ENCODE measurements at places on chromosomes 7 and 10.

DNA sequence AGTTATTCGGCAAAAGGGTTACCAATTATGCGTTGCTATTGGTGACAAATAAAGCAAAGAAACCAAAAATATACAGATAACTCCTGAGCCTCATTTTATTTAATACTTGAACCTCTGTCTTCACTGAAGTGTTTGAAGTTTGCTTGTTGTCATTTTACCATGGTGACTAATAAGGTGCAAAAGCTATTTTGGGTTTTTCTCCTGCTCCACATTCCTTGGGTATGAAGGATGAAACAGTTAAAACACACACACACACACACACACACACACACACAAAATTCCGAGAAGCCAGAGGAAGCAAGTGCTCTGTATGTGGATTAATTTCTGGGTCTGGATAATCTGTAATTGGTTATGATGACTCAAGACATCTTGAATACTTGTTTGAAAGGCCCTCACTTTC is 246.5 kb downstream of the COBL start:
- no peak for DNase-seq

DNA sequence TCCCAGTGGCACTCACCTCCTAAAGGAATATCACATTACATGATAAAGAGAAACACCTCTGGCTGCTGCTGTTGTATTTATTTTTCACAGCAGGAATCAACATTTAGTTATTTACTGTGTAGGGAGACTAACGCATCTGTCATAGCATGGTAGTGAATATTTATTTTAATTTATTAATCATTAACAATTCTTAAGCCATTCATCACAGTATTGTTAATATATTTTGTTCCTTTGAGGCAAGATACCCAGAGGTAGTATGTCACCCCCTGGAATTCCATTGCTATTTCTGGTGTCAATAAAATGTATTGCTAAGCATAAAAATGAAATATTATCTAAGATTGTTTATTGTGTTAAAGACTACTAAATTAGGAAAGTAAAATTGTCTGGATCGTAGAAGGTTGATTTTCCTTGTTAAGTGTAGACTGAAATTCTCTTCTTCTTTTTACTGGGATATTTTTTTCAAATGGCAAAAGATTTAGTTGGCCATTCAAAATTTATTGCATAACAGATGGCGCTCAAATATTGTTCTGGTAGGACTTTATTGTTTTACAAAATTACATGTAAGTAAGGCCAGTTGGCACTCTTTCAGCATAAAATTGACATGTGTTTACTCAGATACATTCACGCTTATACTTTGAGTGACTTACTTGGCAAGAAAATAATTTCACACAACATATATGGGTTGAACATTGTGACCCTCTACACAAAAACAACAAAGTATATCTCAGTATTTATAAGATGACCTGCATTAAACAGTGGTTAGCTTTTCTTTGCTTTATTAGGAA is 1358.7 kb upstream of the SORCS1 start:
- DNase-seq: no peak

- DNase-seq: no peak
Observed at GRCh38 chr10:34137201-34137600, 677.9 kb downstream of the PARD3 start.

- no peak for DNase-seq
Observed at GRCh38 chr7:158394936-158395335, 192.7 kb downstream of the PTPRN2 start.

DNA sequence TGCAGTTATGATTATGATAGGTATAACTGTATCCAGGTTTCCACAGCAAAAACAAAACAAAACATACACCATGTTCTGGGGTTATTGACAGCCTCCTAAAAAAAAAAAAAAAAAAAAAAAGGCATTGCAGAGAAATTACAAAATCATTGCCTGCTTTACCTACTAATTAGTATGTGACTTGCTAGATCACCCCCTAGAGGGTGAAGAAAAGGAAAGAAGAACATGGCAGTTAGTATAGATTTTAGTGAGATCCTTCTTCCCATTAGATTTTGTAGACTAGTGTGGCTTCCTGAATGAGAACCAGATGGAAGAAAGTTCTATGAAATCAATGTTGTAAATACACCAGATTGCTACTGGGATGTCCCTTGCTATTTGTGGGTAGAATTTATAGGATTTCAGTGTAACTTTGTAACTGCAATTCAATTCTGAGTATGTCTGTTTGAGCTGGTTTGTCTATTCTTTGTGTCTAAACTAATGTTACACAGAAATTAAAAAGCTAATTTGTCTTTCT is 24.0 kb upstream of the AGBL3 start:
- no peak for DNase-seq

DNA sequence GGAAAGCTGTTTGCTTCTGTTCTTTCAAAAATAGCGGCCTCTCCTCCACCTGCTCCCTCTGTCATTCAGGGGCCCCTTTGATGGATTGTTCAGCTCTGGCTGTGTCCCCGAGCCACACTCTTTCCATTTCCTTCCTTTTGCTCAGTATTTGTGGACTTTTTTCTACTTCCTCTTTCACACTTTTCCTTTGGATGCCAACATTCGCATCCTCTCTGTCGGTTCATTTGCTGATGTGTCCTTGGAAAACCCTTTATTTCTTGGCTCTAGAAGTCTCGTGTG is 11.7 kb upstream of the PWWP2B start:
- DNase-seq: no peak

GRCh38 chr10:60031183-60031582 is 124.8 kb upstream of the CCDC6 start:
- no peak for DNase-seq

GRCh38 chr7:79046061-79046460 is 407.4 kb downstream of the MAGI2 start:
- no peak for DNase-seq

- no peak for DNase-seq
Observed at GRCh38 chr7:80403686-80404241, 108.1 kb downstream of the GNAT3 start.

GRCh38 chr10:62230344-62231121 is 38.1 kb downstream of the RTKN2 start:
- DNase-seq: no peak

GRCh38 chr10:4028854-4029583 is 244.0 kb upstream of the KLF6 start:
- DNase-seq: no peak

- DNase-seq: no peak
Observed at GRCh38 chr7:66503551-66504031, 125.1 kb upstream of the KCTD7 start.

DNA sequence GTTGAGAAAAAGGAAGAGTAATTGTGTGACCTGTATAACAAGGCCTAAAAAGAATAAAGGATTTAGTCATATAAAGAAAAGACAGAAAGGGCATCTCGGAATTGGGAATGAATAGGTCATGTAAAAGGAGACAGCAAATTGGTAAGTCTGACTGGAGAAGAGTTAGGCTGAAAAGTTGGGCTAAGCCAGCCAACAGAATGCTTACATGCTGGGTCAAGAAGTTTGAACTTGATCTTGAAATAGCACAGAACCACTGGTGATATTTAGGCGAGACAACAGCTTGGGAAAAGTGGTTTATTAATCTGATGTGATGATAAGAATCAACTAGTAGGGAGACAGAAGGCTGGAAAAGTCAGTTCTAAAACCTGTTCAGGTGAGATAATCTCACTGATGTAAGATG is 4.8 kb downstream of the IDE start:
- no peak for DNase-seq

DNA sequence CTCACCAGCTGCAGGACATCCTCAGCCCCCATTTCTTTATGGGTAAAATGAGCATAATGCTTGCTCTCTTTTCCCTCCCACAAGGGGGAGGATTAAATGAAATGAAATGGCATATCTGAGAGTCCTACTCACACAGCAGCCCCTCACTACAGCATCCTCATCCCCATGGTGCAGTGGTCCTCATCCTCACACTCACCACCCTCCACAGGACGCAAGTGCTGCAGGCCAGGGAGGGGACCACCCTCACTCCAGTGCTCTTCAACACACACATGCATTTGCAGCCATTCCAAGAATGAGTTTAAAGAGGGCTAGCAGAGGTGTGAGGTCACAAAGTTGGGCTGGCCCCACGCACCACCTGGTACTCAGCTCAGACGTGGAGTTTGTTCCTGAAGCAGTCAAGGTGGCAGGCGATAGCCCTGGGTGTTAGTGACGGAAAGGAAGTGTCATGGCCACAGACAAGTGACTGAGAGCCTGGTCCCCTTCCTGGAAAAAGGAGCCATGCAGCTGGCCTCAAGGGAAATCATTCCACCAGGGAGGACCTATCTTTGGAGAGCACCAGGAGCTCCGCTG is 234.0 kb downstream of the TNS3 start:
- DNase-seq: no peak

DNA sequence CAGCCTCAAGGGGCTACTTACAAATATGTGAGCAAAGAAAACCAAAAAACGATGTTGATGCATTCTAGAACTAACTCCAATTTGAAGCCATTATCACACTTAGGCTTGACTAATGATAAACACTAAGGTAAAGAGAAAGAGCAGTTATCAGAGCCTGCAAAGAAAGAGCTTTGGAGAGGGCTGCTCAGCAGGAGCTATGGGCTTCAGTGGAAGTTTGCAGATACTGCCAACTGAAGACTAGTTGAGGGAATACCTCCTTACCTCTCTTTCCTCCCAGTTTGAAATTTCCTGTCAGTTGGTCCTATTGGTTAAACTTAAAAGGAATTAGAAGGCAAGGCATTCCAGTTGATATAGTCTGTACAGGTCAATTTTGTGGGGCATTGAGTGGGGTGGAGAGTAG is 498.1 kb upstream of the POT1 start:
- no peak for DNase-seq

GRCh38 chr7:139224219-139224618 is 6.8 kb upstream of the UBN2 start:
- DNase-seq: no peak

DNA sequence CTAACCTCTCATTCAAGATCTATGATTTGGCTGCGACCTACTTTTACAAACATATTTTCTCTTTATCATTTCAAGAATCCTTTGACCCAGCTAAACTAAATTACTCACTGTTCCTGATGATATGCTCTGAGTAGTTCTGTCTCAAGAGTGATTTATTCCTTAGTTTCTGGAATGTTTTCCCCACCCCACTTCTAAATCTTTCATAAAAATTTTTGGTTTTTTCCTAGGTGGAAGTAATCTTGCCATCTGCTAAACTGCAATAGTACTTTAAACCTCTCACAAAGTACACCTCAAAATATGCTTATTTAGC is 170.8 kb downstream of the DNAJC1 start:
- DNase-seq: no peak

GRCh38 chr10:117609796-117610170 is 67.2 kb downstream of the EMX2 start:
- no peak for DNase-seq

- no peak for DNase-seq
Observed at GRCh38 chr10:57898231-57898630, 369.5 kb downstream of the IPMK start.

- no peak for DNase-seq
Observed at GRCh38 chr7:147595042-147595441, 995.5 kb upstream of the C7orf33 start.

DNA sequence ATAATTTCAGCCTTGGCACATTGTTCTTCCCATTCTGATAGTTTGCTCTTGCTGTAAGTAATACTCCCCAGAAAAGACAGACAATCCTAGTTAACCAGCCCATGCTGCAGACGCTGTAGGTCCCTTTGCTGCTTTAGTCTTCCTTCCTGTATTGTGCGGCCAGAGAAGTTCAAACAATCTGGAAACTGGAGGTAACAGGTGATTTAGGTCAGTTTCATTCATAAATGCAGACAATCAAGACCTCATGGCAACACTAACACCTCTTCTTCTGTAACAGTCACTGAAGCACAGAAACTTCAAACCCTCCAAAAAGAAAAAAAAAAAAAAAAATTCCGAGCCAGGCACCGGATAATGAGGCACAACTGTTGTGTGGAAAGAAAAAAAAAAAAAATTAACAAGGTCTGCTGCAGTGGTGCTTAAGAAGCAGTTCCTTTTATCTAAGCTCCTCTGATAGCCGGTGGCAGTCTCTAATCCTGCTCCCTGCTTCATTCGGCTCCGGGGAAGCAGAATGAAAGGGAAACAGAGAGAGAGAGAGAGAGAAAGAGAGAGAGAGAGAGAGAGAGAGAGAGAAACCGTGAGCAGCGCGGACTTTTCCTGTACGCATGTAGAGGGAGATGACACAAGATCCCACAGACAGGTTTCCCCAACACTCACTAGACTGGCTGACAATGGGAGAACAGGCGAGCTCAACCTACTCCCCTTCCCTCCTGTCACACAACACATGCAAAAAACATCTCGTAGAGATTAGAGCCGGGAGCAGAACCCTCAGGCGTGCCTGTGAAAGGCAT is at the start of gene SEMA3A:
Gene SEMA3A, minus strand, starts transcription at position 306 of the 788 bp plus-strand sequence. Its CDS starts 203 bp downstream, at position 103.
- DNase-seq: peak; percentile 22

DNA sequence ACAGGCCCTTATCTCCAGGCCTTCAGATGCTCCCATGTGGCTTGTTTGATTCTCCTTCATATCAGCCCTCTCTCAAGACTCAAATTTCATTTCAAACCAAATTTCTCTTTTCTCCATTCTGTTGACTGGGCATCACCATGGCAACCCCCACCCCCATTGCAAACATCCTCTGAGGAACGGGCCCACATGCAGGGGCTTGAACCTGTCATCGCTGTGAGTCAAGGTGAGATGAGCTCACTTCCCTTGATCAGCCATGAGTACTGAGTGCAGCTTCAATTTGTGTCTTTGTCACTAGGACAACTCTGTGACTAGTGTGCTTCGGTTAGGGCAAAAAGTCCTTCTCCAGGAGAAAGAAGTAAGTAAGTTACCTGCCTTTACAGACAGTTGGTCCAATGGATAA is 41.9 kb downstream of the CALML3 start:
- DNase-seq: no peak

GRCh38 chr10:60480865-60481563 is 91.3 kb upstream of the ANK3 start:
- no peak for DNase-seq

GRCh38 chr7:144835155-144835611 is 670 bp downstream of the TPK1 start:
- DNase-seq: no peak

GRCh38 chr7:158529181-158530096 is 58.2 kb downstream of the PTPRN2 start:
- DNase-seq: no peak

DNA sequence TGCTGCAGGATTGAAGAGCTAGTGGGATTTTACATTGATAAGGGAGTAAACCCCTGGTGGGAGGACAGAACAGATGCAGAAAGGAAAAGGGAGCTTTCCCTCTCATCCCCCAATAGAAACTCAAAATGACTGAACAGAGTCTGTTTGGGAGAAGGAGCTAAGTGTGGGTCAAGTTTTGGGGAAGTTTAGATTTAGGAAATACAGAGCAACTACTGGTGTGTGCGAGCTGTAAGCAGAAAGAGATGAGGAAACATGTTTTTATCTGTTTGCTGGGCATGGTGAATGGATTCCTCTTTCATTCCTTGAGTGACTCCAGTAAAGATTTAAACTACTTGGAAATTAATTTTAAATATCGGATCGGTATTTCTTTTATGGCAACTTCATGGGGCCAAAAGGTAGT is 132.7 kb downstream of the AOAH start:
- DNase-seq: no peak

DNA sequence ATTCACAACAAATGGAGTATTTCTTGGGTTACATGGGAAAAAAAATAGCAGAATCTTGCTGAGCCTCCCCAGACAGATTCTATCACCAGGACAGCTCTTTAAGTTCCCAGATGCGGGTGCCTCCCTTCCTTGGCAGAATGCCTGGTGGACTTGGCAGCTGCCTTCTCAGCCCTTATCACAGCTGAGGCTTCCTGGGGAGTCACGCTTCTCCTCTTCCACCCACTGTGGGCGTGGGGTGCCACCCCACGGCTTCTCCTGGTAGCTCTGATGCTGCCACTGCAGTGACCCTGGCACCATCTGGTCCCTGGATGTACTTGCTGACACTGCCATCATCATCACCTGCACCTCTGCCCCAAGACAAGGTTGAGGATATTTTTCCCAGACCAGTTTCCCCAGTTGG is 16.2 kb upstream of the NME8 start:
- no peak for DNase-seq

GRCh38 chr10:43619368-43619767 is 13.1 kb downstream of the ZNF485 start:
- no peak for DNase-seq
